Gastroesophageal sphincter (tissue), 4 donors: ENCODE measurements at places on chromosomes 5 and 9. TPM values are rescaled to one million over a fixed set of nuclear protein-coding genes. Genes with fewer than 3 reads are reported as not detected.

GRCh38 chr9:3804103-3804502 is 278.3 kb upstream of the RFX3 start:
- ATAC-seq = no peak

- ATAC-seq = no peak
These were observed 41.9 kb downstream of the TJP2 start for GRCh38 chr9:69215774-69216485.

DNA sequence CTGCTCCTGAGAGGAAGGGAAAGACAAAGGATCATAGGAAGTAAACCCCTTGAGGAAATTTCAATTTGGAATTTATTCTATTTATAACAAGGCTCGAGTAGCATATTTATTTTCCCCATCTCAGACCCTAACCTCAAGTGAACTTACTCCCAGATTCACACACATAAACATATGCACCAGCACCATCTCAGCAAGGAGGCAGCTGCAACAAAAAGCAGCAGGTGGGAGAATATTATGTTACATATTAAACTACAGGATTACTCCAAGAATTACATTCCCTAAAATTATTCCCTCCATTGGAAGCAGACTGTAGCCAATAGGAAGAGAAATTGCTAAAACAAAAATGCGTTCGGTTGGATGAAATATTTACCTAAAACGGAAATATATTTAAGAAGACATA is 108.4 kb upstream of the PRSS3 start:
- ATAC-seq = no peak

GRCh38 chr9:125493384-125493783 is 213.6 kb downstream of the MAPKAP1 start:
- ATAC-seq = no peak

GRCh38 chr5:124746916-124747790 is 714 bp upstream of the ZNF608 start:
- peak; percentile 79 for ATAC-seq

DNA sequence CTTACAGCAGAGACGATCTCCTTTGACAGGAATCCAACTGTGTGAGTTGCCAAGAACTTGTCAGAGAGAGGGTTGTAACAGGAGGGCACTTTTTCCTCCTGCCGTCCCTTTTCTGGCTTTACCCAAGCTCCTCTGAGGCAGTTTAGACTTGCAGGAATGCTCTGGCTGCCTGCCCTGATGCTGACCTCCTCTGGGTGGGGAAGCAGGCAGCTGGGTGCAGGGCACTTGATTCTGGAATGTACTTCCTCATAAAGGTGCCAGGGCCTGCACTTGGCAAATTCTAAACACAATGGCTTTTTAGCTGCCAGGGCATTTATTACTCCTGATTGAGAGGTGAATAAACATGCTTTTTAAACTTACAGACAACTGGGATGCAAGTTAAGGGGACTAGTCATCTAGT is 190.4 kb downstream of the EPB41L4A start:
- ATAC-seq = peak; percentile 84

DNA sequence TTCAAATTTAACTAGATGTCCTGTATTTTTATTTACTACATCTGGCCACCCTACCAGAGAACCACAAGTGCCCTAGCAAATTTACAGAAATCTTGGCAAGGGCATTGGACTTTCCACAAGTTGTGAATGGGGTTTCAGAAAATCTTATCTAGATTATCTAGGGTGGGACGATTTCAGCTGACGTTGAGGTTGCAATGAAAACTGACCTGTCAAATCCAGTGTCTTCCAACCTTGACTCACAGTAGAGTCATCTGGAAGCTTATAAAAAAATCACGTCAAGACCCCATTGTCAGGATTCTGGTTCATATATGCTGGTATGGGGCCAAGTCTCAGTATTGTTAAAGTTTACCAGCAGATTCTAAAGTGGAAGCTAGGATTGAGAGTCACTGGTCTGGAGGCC is 109.6 kb upstream of the ACTBL2 start:
- ATAC-seq = no peak

- ATAC-seq = peak; percentile 88
These were observed 27.4 kb downstream of the UNC5A start for GRCh38 chr5:176837707-176838115.

DNA sequence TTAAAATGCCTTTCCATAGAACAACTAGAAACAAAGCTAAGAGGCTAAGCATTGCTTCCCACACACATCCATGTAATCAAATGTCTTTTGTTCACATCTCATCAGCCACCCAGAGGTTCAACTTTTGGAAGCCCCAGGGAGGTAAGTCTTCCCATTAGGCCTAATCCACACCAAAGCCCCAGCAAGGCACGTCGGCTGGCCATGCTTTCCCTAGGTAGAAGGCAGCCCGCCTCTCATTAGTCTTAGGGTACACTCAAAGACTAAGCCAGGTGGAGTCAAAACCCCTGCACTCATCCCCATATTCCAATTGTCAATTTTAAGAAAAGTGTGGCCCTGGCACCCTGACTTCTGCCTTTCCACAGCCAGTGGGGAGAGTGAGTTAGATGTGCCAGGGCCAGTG is 87.9 kb downstream of the ATPSCKMT start:
- ATAC-seq = no peak

DNA sequence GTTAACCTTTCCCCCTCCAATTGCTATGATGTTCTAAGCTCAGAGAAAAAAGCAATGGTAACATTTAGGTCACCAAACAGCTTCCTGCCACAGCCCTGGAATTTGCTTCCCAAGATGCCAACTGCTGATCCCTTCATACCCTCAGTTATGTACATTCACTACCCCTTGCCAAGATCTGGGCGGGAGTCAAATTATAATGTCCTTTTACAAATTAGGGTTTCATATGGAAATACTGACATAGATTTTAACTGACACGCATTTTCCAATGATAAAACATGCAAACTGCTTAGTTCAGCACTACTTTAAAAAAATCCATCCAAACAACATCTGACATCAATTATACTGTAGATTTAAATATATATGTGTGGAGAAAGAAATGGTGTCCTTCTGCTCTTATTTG is 5.0 kb downstream of the LOX start:
- no peak for ATAC-seq

- no peak for ATAC-seq
These were observed 45.4 kb downstream of the ALDH1A1 start for GRCh38 chr9:72907421-72907820.

- no peak for ATAC-seq
These were observed 22.1 kb downstream of the LMX1B start for GRCh38 chr9:126635661-126636439.

- ATAC-seq = no peak
These were observed 22.0 kb upstream of the GNAQ start for GRCh38 chr9:78053627-78054026.

GRCh38 chr5:170268884-170269283 is 28.7 kb downstream of the LCP2 start:
- ATAC-seq = no peak

DNA sequence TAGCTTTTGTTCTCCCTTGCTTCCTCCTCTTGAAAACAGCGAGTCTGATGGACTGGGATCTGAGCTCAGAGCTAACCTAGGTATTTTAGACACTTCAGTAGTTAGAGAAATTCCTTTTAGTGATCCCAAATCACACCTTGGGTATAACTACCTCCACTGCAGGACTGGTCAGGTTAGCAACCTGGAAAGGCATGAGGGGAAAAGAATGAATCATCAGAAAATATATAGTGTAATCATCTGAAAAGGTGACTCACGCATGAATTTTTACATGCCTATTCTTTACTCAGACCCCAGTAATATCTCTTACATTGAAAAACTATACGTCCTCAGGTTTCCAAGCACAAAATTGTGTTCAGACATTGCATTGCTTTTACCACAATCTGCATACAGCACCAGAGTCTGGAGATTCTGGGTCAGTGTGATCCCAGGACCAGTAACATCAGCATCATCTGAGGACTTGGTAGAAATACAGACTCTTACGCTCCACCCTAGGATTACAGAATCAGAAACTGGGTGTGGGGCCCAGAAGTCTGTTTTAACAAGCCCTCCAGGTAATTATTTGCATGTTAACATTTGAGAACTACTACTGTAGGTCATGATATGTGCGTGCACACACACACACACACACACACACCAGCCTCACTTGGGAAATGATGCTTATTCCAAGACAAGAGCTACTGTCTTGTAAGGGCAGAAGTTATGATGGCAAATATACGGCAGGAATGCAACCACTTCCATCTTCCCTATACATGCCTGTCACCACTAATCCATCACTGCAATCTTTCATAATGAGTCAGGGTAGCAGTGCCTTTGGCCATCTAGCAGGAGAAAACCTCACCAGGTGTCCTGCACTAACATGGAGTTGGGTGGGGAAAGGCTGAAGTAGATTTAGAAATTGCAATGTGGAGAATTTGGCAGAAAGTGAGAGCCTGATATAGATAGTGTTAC is 271.6 kb upstream of the MAP3K1 start:
- ATAC-seq = no peak

GRCh38 chr5:137699336-137700281 is 36.3 kb downstream of the KLHL3 start:
- no peak for ATAC-seq

DNA sequence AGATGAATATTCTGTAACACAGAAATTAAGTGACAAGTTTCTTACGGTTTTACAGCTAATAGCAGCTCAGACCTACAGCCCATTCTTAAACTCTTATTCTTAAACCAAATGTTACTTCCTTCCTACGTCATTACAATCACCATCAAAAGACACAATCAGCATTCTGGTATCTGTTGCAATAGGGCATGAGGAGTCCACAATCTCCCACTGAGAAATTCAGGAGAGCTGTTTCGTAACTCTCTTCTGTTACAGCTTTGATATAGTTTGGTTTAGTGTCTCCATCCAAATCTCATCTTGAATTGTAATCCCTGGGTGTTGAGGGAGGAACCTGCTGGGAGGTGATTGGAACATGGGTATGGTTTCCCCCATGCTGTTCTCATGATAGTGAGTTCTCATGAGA is 163.4 kb downstream of the GAS1 start:
- ATAC-seq = peak; percentile 34

- no peak for ATAC-seq
These were observed 4.9 kb upstream of the AMACR start for GRCh38 chr5:34012791-34013190.

DNA sequence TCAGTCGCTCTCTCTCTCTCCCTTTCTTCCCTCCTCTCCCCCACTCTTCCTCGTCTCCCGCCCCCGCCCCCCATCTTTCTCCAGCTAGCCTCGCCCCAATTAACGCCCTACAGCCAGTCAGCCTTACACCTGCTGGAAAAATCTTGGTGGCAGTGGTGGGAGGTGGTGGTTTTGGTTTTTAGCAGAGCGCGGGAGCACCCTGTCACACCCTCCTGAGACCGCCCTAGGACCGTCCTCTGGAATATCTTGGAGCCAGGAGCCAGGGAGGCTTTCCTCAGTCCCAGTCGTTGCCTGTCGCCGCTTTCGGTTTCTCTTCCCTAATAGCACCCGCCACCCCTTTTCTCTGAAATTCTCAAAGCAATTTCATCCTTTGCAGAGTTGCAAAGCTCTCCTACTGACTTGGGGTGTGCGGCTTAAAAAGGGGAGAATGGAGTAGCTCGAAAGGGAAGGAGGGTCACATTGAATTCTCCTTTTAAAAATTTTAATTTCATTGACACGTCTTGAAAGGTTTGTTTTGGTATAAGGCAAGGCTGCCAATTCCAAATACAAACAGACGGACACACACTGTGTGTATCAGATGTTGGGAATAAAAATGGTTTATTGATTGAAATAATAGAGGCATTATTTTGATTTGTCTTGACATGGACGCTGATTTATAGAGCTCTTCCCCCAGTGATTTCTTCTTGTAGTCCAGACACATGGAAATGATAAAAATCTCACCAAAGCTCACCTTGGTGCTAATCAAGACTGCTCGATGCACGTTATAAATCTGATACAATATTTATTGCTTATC is 301.3 kb downstream of the PARP8 start:
- peak; percentile 29 for ATAC-seq

DNA sequence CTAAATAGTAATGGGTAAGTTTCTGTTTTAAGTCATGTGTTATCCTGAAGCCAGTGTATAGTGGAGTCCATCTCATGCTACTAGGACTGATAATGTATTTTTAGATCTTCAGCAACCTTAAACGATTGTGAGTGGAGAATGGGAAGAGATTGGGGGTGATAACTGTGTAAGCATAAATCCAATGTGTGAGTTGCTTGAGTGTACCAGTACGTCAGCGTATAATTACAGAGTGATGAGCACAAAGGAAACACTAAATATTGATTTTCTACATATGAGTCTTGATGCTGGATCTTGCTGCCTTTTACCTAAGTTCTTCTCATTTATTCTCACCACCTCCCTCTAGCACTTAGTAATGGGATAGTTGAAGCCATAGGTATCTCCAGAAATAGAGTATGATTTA is 16.3 kb upstream of the IZUMO3 start:
- no peak for ATAC-seq

GRCh38 chr5:140883373-140883772 is 1.4 kb downstream of the PCDHA13 start:
- no peak for ATAC-seq

GRCh38 chr9:89558948-89559347 is 45.9 kb upstream of the GADD45G start:
- ATAC-seq = no peak

GRCh38 chr5:40477856-40478546 is 201.7 kb upstream of the PTGER4 start:
- no peak for ATAC-seq

- peak; percentile 89 for ATAC-seq
These were observed 988 bp downstream of the OXCT1 start for GRCh38 chr5:41869151-41869723.

GRCh38 chr5:128304791-128305190 is 221.2 kb downstream of the SLC12A2 start:
- ATAC-seq = no peak

DNA sequence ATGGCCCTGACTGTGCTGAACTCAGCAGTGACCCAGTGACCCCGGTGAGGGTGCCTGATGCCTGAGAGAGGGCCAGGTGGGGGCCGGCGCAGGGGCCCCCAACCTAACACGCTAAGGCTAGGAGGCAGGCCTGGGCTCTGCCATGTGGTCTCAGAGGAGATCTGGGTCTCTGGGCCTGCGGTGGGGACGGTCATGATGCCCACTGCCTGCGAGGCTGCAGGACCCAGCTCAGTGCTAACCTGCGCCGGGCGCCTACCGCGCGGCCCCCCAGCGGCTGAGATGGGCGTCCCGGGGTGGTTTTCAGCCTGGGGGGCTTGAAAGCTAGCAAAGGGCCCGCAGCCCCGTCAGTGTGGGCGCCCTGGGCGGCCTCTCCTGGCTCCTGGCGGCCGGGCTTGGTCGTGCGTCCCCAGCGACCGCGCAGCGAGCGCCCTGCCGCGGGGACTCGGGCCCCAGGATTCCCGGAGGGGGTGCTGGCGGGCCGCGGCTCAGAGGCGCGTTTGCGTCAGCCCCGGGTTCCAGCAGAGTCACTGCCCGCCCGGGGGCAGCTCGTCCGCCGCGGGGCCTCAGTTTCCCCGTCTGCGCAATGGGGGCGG is 2.5 kb downstream of the EGFL7 start:
- ATAC-seq = peak; percentile 21

- ATAC-seq = no peak
These were observed 42.2 kb upstream of the C5orf58 start for GRCh38 chr5:170190436-170191134.

DNA sequence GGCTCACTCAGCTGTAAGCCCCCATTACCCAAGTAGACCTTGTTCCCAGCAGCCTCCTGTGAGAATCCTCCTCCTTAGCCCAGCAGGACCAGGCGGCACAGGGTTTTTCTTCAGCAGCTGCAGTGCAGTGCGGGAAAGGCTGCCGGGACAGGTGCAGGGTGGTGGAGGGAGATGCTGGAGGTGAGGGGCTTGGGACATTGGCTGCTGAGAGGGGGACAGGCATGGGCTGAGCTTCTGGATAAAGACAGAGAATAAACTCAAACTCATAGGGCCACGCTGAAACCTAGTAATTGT is 174.7 kb downstream of the CACNA1B start:
- no peak for ATAC-seq

The FNIP1 gene
- 75.0 TPM for total RNA-seq

The MYOT gene
- 16.6 TPM for total RNA-seq

The NUTM2G gene
- not detected for total RNA-seq

The GABRA1 gene
- not detected for total RNA-seq
